Cardiac fibroblast (primary cell): ENCODE measurements at places on chromosomes 11 and 22.

- DNase-seq, result no peak
Measured at GRCh38 chr11:66728693-66729385, at the start of gene SPTBN2. Gene SPTBN2, minus strand, starts transcription at chr11:66729216. Its CDS starts 7,976 bp downstream, at chr11:66721240.

GRCh38 chr11:8961401-8961800 lies 2.8 kb downstream of the TMEM9B start:
- no peak for DNase-seq

DNA sequence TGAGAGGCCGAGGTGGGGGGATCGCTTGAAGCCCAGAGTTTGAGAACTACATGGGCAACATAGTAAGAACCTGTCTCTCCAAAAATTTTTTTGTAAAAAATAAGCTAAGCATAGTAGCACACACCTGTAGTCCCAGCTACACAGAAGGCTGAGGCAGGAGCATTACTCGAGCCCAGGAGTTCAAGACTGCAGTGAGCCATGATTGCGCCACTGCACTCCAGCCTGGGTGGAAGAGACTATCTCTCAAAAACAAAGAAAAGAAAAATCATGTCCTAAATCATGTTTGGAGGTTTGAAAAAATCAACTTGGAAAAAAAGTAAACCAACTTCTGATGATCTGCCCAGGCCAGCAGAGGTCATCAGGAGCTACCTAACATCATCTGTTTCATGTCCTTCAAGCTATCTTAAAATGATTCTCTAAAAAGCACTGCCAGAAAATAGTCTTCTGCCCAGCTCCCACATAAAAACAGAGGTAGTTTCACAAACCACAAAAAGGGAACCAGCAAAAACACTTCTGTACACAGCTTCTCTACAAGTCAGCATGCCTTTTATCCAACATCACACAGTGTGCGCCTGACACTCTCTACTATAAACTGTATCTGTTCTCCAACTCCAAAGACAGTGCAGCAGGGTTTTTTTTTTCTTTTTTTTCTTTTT lies 165.0 kb downstream of the SOX6 start:
- DNase-seq, result no peak

DNA sequence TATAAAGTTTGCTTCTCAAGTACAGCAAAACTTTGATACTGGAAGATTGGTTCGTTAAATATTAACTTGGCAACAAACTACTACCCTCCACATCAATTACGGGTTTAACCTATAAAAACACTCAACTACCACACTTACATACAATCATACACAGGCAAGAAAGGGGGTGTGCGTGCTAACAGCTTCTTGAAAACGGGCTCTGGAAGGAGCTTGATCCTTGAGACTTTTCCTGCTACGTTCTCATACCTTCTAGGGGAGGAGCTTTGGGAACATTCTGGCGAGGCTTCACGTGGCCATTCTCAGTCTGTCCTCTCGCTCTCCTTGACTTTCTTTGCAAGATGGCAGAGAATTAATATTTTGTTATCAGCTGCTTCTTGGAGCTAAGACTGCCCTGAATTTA lies 6.8 kb upstream of the ESAM start:
- DNase-seq, result no peak

DNA sequence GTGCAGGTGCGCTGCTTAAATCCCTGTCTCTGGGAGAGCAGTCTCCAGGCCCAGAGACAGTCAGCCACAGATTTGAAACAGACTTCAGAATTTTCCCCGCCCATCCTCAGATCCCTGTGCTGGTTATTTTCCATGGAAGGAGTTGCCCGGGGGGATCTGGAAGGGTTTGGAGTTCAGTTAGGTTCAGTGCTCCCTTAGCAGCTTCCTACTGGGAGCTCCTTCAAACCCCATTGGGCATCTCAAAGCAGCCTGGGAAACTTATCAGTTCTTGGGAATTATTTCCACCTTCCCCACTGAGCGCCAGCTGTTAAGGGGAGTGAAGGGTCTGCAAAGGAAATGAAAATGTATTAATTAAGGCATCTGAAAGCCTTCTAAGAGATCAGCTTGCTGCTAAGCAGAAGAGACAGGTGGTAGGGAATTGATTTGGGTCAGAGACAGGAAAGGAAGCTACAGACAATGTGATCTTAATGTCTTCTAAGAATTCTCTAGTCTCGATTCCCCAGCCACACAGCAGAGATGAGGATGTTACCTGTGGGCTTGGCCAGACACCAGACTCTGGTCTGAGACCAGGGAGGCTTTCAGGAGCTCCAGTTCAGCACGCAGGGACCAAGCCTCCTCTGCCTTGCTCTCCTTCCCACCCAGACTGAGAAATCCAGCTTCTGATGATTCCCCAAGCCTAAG lies 106.2 kb upstream of the TBCEL start:
- DNase-seq, result no peak
